ENCODE measurements at places on chromosomes 2 and 18.

GRCh38 chr2:212227755-212228154 is 310.8 kb downstream of the ERBB4 start:
- peak; percentile 67 for DNase-seq

DNA sequence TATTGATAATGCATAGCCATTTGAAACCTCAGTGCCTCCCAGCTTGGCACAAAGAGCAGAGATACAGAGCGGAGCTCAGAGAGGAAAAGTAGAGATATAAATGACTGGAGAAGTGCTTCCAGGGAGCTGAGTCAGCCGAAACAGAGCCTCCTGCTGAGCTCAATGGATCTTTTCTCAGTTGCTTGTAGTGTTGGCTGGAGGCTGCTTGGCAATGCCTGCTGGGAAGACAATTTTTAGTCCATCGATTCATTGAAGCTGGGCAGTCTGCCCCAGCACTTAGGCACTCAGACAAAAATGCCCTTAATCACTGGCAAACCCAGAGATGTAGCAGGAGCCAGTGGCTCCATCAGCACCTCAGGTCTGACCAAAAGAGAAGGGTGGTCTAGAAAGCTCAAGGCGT is 81.3 kb upstream of the SETBP1 start:
- DNase-seq = no peak

DNA sequence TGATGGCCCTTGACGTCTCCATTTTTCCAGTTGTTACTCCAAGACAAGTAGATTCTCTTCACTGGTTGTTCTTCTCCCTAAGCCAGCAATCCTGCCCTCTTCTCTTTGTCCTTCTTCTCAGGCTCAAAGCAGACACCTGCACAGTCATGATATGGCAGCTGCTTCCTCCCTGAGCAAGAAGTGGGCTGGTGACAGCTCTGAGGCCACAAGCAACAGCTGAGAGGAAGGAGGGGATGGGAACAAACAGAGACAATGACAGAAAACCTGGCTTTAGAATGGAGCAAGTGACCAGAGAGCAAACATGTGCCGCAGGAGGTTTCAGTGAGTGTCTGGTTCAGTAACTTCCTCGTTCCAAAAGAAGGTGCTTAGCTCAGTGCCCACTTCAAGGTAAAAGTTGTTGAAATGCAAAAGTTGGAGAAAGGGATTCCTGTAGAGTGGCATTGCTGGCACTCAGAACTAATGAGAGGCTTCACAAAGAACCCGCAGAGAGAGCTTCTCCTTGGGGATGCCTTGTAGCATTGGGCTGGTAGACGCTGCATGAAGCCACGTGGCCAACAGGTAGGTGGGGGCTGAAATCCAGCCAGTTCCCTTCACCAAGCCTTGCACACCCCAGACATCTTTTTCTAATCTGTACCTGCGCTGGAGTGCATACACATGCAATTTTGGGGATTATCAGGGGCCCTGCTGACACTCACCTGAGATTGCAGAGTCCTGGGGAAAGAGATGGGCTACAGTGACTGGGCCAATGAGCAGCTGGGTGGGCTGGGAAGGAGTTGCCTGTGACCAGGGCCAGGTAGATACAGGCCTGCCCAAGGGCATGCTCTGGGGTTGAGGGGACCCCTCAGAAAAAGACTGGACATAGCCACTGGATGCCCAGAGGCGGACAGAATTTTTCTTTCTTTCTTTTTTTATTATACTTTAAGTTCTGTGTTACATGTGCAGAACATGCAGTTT is 153.3 kb upstream of the RAB12 start:
- no peak for DNase-seq

- DNase-seq = no peak
Observed at GRCh38 chr2:189492451-189492850, 51.2 kb downstream of the WDR75 start.

DNA sequence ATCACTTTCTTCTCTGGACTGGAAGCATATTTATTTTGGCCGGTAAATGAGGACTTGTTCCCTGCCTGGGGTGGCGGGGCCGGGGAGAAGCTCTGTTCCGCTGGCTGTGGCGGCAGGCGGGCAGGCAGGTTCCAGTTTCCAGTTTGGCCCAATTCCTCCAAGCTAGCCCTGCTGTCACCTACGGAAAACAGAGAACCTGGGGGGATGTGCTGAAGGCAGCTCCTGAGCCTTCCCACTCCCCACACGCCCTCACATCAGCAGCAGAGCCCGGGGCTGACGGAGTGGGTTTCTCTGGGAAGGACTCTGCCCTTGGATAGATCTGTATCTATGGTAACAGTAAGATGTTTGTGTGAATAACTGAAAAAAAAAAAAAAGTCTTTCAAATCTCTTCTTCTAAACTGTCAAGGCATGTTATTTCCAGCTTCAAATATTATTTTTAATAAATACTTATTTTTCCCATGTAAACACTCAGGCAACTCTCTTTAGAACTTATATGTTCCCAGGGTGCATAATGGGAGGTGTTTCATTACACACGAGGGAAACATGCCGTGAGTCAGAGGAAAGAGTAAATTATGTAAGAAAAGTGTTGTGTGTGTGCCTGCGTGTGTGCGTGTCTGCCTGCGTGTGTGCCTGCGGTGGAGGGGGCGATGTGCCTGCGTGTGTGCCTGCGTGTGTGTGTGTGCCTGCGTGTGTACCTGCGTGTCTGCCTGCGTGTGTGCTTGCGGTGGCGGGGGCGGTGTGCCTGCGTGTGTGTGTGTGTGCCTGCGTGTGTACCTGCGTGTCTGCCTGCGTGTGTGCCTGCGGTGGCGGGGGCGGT is 116.1 kb upstream of the ZNF516 start:
- DNase-seq = peak; percentile 15

DNA sequence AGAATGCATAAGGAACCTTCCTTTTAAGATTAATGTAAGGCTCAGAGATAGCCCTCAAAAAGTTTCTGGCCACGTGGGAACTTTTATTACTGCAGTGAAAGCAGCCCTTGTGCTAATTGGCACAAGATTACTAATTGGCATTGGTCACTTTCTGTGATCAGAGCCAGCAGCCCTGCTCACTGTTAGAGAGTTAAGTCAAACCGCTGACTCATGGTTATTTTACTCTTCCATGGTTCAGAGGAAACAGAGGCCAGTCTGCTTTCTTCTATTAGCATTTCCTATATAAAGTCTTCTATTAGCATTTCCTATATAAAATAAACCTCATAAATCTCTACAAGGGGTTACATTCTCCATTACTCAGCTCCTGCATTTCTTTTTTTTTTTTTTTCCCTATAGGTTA is 1.5 kb upstream of the SLC35G4 start:
- no peak for DNase-seq

DNA sequence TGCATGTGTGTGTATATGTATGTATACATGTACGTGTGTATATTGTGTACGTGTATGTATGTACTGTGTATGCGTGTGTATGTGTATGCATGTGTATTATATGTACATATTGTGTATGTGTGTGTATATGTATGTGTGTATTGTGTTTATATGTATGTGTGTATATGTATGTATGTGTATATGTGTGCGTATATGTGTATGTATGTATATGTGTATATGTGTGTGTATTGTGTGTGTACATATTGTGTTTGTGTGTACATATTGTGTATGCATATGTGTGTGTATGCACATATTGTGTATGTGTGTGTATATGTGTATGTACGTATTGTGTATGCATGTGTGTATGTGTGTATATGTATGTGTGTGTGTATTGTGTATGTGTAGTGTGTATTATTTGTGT is 15.6 kb upstream of the NEU4 start:
- DNase-seq = no peak

- DNase-seq = no peak
Observed at GRCh38 chr2:44430342-44430741, 68.6 kb downstream of the CAMKMT start.

GRCh38 chr2:136482966-136483365 is 282.4 kb upstream of the THSD7B start:
- DNase-seq = no peak

DNA sequence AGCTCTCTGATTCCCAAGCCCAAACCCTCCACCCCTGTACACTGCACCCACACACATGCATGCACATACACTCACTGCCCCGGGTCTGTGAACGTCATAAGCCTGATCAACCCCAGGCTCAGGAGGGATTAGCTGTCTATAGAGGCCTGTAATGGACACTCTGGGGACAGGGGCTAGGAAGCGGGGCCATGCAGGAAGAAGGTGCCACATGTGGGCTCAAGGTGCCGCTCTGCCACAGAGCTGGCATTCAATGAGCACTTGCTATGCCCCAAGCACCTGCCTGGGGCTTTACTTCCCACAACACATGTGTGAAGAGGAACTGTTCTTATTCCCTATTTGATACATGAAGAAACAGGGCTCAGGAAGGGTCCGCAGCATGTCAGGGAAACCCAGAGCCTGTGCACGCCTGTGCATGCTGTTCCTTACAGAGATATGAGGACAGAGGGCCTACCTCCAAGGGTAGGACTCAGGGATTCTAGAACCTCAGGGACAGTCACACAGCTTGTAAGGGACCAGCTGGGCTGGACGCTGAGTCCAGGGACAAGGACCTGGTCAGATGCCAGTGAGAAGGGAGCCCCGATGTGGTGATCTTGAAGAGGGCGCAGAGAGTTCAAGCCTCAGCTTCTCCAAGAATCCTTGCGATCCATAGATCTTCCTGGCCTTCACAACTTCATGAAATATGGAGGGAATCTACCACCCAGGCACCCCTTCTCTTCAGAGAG is 5.0 kb downstream of the BIN1 start:
- DNase-seq = no peak

Measured in fibroblast of skin of left biceps (primary cell).